GM04504 (cell line): ENCODE measurements at places on chromosomes 4 and X.
A peak's percentile ranks its signal among the peaks of the same experiment; 100 is the strongest.

DNA sequence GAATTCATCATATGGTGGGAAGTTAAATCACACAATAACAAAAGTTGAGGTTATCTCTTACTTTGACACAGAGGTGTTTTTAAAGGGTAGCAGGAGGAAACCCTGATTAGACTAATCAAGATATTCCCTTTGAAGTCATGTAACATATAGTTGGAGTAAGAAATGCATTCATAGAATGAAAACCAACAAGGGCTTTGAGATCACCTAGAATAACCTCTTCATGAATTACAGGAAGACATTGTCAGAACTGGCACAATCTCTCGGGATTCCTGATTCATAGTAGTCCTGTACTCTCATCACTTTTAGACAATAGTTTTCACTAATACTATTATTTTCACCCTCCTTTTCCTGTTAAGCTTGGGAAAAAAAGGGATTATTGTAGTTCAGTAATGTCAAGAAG, 170.2 kb downstream of the PPP3CA start:
- DNase-seq = no peak

DNA sequence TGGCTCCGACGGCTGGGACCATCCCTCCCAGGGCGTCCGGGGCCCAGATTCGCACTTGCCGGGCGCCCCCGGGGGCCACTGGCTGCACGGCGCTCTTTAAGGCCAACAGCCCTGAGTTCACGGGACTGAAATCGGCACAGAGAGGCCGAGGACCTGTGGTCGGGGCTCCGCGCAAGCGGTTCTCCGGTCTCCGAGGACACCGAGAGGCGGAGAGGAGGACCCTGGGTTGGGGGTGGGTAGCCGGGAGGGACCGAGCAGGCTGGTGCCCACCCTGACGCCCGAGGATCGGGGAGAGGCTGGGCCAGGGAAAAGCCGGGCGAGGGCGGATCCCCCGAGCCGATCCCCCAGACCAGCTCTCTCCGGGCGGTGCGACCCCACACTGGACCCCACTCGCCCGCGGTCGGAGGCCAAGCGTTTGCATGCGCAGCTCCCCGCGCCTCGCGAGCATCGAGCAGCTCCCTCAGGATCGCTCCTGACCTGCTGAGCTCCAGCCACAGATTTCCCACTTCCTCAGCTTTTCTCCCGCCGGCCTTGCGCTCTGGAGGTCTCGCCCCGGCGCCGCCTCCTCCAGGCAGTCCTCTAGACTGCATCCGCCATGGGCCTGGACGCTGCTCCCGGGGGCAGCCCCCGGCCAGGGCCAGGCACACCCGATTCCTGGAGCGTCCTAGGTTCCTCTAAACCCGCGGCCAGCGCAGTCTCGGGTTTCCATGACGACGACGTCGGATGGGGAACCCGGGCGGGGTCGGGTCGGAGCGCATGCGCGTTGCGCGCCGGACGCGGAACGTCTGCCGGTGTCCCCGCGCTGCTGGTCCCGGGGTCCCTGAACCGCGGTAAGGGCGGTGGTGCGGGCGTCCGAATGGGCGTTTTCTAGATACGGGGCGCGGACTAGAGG, 17.6 kb upstream of the NAT8L start:
- DNase-seq = peak; percentile 36

DNA sequence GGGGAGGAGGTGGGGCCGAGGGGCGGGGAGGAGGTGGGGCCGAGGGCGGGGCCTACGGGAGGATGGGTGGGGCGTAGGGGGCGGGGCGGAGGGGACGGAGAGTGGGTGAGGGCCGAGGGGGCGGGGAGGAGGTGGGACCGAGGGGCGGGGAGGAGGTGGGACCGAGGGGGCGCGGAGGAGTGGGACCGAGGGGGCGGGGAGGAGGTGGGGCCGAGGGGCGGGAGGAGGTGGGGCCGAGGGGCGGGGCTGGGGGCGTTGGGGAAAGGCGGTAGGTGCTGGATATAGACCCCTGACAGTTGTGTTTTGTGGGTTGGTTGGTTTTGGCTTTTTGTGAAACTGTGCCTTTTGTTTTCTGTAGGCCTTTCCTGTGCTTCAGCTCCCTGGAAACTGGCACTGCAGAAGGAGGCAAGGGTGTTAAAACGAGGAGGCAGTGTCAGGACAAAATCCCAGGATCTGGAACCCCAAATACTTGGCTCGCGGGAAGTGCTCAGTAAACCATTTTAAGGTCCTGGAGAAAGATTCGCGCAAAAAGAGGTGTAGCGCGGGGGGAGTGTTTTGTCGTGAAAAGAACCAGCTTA, 580 bp upstream of the MMGT1 start:
- DNase-seq = no peak

DNA sequence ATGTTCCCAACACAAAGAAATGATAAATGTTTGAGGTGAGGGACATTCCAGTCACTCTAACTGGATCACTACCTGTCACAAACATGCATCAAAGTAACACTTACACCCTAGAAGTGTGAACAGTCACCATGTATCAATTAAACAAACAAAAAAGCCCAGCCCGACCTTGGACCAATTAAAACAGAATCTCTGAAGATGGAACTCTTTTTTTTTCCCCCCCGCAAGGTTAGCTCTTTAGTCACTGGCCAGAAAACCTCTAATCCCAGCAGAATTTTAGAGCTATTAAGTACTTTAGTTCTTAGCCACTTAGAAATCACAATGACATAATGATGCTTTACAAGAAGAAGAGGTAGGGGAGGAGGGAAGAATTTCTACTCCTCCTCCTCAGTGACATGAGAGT, 154.5 kb downstream of the PALLD start:
- no peak for DNase-seq

DNA sequence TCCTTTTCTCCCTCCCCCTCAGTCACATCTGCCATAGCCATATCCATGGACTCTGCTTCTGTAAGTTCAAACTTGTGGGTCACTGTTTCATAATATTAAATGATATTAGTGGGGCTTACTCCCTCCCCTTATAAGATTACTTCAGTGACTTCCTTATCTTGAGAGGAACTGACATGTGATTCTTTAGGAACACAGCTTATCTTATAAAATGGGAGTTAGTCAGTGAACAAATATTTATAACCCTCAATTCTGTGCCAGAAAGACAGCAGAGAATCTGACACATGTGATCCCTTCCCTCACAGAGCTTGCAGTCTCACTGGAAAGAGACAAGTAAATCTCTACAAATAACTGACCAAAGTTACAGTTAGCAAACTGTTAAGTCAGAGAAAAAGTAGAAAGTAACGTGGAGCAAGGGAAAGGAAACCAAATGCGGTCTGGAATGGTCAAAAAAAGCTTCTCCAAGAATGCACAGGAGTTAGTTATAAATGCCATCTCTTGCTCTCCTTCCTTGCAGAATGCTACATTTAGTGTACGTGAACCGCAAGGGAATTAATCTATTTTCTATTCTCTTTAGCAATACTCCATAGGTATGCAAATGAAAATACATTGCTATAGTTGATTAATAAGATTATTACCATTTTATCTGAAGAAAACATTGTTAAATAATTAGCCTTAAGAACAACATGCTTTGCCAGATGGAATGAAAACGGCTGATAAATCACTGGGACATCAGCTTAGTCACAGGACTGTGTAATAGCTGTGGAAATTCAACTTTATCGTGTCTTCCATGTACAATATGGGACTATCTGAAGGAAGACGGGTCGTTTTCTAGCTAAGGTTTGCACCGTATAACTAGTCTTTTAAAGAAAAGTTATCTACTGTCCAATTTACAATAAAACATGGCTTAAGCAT, 29.0 kb downstream of the SGMS2 start:
- peak; percentile 44 for DNase-seq

GRCh38 chr4:150382028-150382427, 199.9 kb upstream of the MAB21L2 start:
- DNase-seq = no peak

GRCh38 chr4:87531621-87532020, 2.4 kb upstream of the SPARCL1 start:
- DNase-seq = no peak

- DNase-seq = no peak
Observed at GRCh38 chrX:63428348-63428747, 77.2 kb upstream of the SPIN4 start.

- no peak for DNase-seq
Observed at GRCh38 chrX:22086003-22086402, 53.9 kb downstream of the PHEX start.

DNA sequence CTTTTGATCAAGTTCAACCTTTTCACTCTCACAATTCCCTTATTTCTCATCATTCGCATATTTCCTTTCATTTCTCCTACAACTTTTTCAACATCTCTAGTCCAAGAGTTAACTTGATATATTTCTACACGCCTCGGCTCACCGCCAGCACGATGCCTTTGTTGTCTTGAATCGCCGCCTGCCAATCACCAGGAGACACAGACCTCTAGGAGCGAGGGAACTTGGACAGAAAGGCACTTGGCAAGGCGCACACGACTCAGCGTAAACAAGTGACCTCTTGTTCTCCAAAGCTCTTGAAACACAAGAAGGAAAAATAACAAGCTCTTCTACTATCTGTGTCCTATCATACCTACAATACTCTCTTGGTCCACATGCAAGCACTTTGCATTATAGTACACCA, 27.1 kb upstream of the RBMX start:
- no peak for DNase-seq

DNA sequence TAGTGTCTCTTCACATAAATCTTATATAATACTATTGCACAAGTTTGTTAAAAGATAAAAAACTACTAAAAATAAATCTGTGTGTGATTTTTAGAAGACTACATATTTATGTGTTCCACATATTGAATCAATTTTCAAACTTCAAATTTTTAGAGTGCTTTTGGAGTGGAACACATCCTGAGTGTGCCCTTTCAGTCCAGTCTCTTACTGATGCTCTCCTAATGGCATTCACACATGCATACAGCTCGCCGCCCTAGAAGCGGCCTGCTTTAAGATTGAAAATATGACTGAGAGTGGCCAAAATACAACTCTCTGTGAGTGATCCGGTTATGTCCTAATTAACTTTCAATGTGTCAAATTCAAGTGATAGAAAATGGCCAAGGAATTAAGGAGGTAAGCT, 628.8 kb downstream of the ANKRD50 start:
- DNase-seq = no peak

- DNase-seq = no peak
Observed at GRCh38 chr4:129140521-129140920, 44.6 kb downstream of the C4orf33 start.

DNA sequence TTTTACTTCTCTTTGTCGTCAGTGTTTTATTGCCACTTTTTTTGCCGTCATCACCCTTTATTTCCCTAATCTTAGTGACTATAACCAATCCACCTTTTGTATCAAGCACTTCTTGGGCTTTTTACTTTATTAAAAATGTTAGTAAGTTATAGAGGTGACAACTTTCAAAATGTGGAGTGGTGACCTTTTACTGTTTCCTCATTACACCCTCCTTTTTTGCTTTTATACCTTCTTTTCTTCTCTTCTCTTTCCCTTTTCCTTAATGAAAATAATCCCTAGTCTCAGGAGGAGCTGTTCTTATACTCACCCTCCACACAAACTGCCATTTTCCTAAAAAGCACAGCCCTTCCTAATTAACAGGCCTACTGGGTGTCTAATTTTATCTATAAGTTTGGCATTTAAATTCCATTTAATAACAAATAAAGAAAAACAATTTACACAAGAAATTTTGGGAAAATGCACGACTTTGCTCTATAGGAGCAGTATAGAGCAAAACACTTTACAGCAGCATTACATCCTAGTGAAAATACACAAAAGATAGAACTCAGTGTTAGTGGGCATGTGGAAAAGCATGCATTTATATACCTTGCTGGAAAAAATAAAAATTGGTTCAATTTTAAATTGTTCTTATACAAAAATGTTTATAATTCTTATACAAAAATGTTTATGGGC, 27.3 kb downstream of the BBS12 start:
- DNase-seq = no peak

DNA sequence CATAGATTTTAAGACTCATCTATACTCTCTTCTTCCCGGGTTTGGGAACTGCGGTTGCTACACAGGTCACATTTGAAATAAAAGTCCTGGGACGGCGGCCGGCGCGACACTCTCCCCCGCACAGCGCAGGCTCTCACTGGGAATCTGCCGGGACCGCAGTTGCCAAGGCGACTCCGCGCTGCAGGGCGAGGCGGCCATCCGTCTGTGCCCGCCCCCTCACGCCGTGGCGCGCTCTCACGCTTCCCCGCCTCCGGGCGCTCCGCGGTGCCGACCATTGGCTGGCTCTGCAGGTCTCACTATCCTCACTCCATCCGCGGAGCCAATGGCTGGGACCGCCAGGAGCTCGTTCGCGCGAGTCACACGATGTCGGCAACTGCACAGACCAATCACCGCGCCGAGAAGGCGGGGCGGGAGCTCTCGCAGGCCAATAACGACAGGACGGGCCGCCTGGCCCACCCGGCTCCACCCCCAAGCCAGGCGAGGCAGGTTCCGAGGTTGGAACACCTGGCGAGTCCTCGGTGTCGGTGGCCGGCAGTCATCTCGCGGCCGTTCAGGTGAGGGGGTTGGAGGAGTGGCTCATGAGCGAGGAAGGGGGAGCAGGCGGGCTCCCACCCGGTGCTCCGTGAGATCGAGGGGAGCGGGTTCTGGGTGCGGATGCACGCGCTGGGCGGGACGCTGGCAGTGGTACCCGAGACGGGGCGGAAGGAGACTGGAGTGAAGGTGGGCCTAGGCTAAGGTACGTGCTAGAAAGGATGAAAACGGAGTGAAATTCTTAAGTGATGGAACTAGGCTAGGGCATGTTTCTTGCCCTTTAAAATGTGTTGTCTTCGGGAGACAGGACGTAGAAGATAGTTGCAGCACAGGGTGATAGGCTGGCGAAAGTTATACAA, at the start of gene MSMO1:
Gene MSMO1 (plus strand): TSS at position 459 of the 890 bp plus-strand sequence. CDS start 5,702 bp downstream, outside the sequence.
- DNase-seq = peak; percentile 98

GRCh38 chrX:129310000-129310399, 213.3 kb downstream of the SMARCA1 start:
- DNase-seq = no peak
